Activated CD4-positive, alpha-beta T cell treated with anti-CD3 and anti-CD28 coated beads for 36 hours (primary cell): ENCODE measurements at places on chromosomes 4 and X.
A peak's percentile ranks its signal among the peaks of the same experiment; 100 is the strongest.

DNA sequence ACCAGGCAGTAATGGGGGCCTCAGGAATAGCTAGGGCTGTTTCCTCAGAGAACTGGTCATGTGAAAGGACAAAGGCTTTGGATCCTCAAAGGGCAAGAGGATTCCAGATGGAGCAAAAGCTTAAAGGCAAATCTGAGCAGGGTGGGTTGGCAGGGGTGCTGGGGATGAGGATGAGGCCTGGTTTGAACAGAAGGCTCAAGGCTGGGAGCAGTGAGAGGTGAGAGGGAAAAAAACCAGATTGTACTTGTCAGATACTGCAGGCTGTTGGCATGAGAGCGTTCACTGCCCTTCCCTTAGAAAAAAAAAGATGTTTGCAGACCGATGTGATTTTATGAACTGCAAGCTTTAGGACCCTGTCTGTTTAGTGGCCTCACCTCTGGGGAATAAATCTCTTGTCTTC lies 75.3 kb upstream of the PLAC1 start:
- DNase-seq: no peak

GRCh38 chr4:60463857-60464502 lies 736.1 kb upstream of the ADGRL3 start:
- no peak for DNase-seq

DNA sequence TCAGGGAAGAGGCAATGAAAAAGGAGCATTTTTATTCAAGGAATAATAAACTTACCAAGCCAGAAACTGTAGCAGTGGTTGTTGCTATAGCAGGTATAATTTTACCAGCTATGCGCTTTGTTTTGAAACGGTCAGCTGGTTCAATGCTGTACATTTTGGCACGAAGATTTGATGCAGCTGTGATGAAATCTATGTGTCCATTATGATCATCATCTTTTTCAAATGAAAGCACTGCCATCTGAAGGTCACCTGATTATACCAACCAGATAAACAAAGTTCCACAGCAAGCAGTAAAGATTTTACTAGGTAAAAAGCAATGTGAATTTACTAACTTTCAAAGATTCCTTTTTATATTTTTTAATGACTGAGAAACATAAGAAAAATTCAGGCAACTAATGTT lies 66.4 kb downstream of the STAP1 start:
- no peak for DNase-seq

GRCh38 chr4:8710416-8710815 lies 117.9 kb downstream of the CPZ start:
- no peak for DNase-seq

GRCh38 chr4:152234571-152234970 lies 301.3 kb downstream of the FBXW7 start:
- DNase-seq: no peak

- no peak for DNase-seq
Observed at GRCh38 chr4:112706840-112707207, 69.9 kb downstream of the LARP7 start.

DNA sequence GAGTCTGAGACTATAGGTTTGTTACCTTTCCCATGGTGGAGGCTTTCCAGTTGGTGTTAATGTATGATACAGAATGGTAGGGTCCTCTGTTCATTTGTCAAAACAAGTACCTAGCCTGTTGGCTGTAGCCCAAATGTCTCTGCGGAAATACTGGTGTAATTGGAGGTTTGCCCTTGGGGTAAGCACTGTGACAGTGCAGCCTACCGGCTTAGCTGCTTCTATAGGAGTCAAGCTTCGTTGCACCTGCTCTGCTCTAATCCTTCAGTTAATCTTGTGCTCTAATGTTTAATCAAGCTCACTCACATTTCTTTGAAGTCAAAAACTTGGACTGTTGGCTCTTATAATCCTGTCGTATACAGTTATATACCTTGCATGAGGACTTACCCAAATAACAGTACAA lies 203.4 kb downstream of the CCNG2 start:
- DNase-seq: no peak

GRCh38 chrX:12896935-12897334 lies 9.5 kb upstream of the TLR8 start:
- no peak for DNase-seq

- DNase-seq: no peak
Observed at GRCh38 chr4:151226004-151226932, 50.7 kb upstream of the PRSS48 start.

GRCh38 chr4:100540131-100540530 lies 22.3 kb upstream of the EMCN start:
- no peak for DNase-seq

DNA sequence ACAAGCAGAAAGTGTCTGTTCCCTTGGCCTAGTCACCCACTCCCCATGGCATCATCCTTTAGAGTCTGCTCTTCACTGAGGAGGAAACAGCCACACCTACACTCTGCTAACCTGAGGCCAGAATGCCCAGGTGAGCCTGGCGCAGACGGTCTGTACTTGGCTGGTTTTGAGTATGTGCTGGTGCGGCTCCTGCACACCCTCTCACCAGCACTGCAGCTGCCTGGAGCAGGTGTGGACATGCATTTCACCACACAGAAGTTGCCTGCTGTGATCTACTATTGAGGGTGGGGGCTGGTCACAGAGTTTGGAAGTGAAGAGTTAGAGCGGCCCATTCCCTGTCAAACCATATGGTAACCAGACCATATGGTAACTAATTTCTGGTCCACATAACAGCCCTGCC lies 39.5 kb downstream of the KANTR start:
- DNase-seq: no peak

- no peak for DNase-seq
Observed at GRCh38 chrX:144946666-144947065, 300.6 kb upstream of the SPANXN1 start.

DNA sequence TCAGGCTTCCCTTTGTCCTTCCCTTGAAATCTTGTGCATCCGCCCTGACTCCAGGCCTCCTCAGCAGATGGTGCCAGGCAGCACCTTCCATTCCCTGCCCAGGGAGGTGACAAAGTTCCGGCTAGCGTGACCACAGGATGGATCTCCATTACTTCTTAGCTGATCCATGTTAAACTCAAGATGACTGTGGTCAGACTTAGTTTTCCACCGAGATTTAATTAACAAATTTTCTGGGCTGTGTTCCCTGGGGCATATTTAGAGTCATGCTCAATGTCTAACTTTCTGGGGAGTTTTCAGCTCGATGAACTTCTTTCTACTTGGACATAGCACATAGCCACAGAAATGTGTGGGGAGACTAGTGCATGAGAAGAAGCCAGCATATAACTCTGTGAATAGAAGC lies 215.1 kb upstream of the SFRP2 start:
- DNase-seq: no peak

DNA sequence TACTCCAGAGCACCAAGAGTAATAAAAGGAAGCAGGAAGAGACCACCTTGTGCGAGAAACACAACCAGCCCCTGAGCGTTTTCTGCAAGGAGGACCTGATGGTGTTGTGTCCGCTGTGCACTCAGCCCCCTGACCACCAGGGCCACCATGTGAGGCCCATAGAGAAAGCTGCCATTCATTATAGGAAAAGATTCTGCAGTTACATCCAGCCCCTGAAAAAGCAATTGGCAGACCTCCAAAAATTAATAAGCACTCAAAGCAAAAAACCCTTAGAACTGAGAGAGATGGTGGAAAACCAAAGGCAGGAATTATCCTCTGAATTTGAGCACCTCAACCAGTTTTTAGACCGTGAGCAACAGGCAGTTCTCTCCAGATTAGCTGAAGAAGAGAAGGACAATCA lies 5.7 kb downstream of the TRIM75 start:
- DNase-seq: no peak

GRCh38 chr4:70511365-70511764 lies 7.0 kb upstream of the AMTN start:
- DNase-seq: no peak

GRCh38 chr4:54842226-54842625 lies 184.5 kb downstream of the KIT start:
- no peak for DNase-seq

DNA sequence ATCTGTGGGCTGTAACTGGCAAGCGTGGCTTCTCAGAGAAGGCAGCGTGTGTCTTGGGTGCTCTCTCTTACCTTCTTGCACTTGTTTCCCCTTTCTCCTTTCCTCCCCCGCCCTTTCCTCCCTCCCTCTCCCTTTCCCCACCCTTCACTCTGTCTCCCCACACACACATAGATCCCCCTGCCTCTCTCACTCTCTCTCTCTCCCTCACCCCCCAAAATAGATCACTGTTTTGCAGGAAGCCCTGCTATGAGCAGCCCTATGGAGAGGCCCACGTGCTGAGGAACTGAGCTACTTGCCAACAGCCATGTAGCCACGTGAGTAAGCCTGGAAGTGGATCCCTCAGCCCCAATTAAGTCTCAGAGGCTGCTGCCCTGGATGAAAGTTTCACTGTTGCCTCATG lies 4.3 kb upstream of the PNMA6E start:
- no peak for DNase-seq

- DNase-seq: no peak
Observed at GRCh38 chr4:106266201-106266600, 49.8 kb downstream of the TBCK start.

GRCh38 chr4:75429208-75429607 lies 85.0 kb downstream of the RCHY1 start:
- no peak for DNase-seq

GRCh38 chrX:119982145-119982544 lies 38.6 kb upstream of the NKAP start:
- no peak for DNase-seq

DNA sequence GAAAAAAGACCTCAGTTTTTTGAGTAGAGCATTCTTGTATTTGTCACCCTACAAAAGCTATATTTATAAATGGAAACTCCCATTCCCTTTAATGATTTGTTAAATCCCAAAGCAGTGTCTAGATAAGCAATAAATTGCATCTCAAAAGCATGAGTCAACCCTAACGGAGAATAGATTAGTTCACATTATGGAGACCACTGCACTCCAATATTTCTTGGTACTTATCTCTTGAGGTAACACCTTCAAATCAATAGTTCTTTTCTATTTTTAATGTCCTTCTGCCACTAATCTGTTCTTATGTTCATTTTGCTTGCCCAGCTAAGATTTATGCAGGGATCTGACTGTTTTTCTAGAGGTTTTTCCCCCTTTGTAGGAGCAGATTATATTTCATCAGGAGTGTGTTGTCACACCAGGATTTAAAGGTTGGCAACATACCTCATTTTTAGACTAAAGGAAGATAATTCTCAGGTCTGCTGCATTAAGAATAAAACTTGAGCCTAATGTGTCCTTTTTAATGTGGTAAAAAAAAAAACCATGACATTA lies 91.4 kb upstream of the ADGRG2 start:
- no peak for DNase-seq

DNA sequence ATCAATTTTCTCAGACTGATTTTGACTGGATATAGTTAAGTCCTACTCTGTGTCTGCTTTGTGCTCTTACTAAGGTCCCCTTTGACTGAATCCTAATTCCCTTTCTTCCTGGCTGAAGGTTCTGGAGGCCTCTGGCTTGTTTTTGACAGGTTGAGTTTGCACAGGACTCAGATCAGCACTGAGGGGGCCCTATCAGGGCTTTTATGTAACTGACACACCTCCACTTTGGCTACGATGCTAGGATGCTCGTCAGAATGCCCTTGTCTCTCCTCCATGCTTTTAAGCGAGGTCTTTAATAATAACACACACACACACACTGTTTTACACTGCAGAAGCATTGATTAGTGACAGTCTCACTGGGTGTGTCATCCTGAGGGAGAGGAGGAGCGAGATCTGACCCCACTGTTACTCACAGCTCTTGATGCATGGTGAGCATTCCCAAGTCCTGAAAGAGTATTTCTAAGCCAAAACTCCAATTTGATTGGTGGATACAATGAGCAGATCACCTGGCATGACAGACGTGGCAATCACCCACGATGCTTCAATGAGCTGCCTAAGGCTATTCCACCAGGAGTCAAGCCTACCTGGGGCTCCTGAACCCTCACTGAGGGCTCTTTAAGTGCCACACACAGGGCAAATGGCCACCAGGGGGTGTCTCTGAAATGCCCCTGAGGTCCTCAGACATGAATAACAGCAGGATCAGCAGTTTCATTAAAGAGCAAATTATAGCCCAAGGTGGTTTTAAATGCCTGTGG lies 130.4 kb upstream of the CPEB2 start:
- peak; percentile 52 for DNase-seq

- DNase-seq: peak; percentile 33
Observed at GRCh38 chr4:122584519-122584918, 36.3 kb downstream of the IL21 start.

DNA sequence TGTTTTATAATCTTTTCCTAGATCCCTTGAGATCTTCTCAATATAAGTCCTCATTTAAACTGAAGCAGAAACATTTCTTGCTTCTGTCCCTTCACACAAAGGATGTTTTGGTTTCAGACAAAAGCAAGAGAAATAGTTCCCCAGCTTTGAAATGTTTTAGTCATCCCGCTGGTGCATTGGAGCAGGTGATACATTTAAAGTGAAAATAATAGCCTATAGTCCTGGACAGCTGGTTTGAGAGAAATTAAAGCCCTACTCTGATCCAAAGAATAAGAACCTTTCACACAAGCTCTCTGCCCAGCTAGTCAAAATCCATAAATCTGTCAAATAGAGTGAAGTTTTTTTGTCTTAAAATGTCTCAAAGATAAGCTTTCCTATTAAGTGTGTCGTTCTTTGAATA lies 79.4 kb downstream of the LUZP4 start:
- no peak for DNase-seq

- no peak for DNase-seq
Observed at GRCh38 chrX:44068043-44068442, 94.9 kb upstream of the NDP start.

DNA sequence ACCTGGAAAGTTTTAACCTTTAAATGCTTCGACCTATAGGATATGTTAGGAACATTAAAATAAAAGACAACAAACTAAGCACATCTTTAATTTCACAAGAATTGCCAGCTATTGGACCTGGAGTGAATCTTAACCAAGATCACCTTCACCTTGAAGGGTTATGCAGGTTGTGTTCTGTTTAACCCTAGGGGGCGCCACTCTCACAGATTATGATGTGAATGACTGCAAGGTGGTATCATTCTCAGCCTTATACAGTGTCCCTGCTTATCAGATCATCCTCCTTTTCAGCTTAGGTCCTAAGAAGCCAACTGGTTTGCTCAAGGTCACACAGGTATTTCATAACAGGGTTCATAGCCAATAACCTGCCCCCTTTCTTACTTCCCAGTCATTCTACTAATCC lies 23.5 kb downstream of the INTS6L start:
- DNase-seq: peak; percentile 60

DNA sequence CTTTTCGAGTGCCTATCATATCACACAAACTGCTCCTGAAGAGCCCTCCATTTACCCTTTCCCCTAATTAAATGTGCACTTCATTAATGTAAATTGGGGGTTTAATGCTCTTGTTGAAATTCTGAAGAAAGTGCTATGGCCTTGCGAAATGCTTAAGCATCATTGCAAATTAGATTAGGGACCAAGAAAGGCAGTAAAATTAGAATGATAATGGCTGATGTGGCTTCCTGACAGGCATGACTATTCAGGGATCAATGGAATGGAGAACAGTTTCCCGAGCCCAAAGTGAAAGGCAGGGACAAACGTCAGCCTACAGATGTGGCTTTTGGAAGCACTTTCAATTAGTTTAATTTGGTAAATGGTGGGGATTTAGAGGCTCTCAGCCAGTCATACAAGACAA lies 120.1 kb downstream of the NKX6-1 start:
- DNase-seq: no peak

- DNase-seq: no peak
Observed at GRCh38 chrX:20529301-20529700, 262.6 kb upstream of the RPS6KA3 start.

GRCh38 chr4:143381189-143382118 lies 44.8 kb downstream of the GAB1 start:
- no peak for DNase-seq

- no peak for DNase-seq
Observed at GRCh38 chrX:140480765-140481164, 24.1 kb downstream of the SOX3 start.
